ENCODE measurements at places on chromosomes 2 and 18.

DNA sequence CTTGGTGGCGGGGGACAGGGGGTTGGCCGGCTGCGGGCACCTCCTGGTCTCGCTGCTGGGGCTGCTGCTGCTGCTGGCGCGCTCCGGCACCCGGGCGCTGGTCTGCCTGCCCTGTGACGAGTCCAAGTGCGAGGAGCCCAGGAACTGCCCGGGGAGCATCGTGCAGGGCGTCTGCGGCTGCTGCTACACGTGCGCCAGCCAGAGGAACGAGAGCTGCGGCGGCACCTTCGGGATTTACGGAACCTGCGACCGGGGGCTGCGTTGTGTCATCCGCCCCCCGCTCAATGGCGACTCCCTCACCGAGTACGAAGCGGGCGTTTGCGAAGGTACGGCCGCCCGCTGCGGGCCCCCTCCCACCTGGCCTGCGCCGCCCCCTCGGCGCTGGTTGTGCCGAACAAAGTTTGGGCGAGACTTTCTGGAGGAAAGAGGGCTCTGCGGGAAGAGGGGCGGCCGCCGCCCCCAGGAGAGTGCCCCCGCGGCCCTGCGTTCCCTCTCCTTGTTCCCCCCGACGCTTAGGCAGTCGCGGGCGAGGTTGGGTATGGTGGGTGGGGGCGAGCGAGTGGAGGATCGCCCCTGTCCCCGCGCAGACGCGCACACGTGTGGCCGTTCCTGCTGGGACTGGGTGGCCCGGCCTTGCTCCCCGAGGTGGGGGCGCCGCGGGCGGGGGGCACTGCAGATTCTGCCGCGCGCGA, 866 bp downstream of the CRIM1 start:
- DNase-seq = no peak

DNA sequence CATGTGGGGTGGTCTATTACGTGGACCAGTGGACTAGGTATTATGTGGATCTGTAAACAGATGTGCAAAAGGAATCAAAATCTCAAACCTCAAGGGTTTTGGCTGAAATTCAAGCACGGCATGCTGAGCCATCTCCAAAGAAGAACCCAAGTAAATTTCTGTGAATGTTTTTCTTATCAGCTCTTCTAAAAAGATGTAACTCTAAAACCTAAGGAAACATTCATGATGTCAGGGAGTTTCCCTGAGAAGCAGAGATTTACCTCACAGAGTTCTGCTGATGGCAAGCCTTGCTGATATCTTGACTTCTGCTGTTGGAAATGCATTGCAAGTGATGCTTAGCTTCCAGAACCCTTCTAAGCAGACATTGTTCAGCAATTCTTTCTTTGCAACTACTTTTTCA, 21.6 kb downstream of the DSG4 start:
- DNase-seq = no peak

- no peak for DNase-seq
Observed at GRCh38 chr2:225337183-225337582, 62.3 kb upstream of the NYAP2 start.

- no peak for DNase-seq
Observed at GRCh38 chr2:19835781-19836281, 66.0 kb downstream of the TTC32 start.

DNA sequence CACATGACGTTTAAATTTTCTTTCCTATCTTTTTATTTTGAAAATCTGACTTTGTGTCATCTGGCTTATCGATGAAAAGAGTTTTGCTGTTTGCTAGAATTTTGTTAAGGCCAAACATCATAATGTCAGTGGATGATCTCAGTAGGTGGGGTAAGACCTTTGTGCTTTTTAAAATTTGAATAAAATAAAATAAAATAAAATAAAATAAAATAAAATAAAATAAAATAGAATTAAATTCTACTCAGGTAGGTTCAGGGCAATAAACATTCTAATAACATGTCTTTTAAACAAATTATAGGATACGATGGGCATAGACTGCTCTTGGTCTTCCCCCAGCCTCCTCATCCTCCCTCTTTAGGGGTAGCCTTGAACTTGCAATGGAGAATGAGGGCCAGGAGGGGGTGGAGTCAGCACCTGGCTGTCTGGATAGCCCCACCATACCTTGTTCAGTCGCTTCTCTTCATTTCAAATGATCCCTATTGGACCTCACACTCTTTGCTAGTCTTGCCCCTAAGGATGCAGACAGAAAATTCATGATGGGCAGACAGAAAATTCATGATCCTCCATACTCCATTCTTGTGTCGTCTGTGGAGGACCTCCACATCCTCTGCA, 8.1 kb downstream of the LDLRAD4 start:
- no peak for DNase-seq

DNA sequence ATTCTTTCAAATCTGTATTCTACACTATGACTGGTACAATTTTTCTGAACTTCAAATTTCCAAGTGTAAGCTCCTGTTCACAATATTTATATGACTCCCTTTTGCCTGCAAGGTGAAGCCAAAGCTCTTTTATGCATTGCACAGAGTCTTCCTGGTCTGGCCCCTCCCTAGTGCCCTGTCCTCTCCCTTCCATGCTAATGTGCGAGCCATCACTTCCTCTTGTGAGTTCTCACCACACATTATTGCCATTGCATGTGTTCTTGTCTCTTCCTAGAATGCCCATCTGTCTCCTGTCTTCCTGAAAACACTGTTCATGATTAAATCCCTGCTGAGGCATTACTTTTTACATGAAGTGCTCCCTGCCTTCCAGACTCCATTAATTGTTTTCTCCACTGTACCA, 169.9 kb downstream of the MC4R start:
- no peak for DNase-seq

DNA sequence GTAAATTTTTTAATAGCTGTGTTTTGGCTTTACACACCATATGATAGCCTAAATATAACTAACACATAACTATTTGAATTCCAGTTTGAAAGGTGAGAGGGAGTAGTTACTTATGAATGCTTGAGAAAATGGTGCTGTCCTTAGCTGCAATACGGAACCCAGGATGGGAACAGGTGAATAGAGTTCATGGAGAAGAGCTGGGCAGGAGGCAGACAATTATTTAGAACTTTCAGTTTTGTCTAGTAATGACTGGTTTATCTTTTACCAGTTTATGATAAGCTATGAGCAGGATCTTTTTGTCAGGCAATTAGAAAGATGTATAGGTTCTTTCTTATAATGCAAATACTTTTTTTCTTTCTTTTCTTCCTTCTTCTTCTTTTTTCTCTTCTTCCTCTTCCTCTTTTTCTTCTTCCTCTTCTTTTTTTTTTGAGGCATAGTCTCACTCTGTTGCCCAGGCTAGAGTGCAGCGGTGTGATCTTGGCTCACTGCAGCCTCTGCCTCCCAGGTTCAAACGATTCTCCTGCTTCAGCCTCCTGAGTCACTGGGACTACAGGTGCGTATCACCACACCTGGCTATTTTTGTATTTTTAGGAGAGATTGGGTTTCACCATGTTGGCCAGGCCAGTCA, 25.9 kb downstream of the UBR3 start:
- no peak for DNase-seq

GRCh38 chr2:9031246-9031645, 27.8 kb upstream of the MBOAT2 start:
- no peak for DNase-seq

- no peak for DNase-seq
Observed at GRCh38 chr2:23900541-23901322, 26.2 kb downstream of the ATAD2B start.

GRCh38 chr2:14273650-14274049, 358.9 kb upstream of the LRATD1 start:
- DNase-seq = no peak

DNA sequence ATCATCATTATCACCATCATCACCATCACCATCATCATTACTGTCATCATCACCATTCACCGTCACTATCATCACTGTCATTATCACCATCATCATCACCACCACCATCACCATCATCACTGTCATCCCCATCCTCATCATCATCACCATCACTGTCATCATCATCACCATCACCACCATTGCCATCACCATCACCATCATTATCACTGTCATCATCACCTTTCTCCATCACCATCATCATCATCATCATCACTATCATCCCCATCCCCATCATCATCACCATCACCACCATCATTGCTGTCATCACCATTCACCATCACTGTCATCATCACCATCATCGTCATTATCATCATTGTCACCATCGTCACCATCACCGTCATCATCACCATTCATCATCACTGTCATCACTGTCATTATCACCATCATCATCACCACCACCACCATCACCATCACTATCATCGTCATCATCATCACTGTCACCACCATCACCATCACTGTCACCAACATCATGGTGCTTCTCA, 9.8 kb downstream of the HPCAL1 start:
- DNase-seq = no peak

GRCh38 chr2:240494194-240494793, 58.8 kb downstream of the GPC1 start:
- no peak for DNase-seq

GRCh38 chr18:55380589-55380988, 207.4 kb downstream of the TCF4 start:
- DNase-seq = no peak

GRCh38 chr2:229162015-229162414, 109.1 kb downstream of the PID1 start:
- no peak for DNase-seq

DNA sequence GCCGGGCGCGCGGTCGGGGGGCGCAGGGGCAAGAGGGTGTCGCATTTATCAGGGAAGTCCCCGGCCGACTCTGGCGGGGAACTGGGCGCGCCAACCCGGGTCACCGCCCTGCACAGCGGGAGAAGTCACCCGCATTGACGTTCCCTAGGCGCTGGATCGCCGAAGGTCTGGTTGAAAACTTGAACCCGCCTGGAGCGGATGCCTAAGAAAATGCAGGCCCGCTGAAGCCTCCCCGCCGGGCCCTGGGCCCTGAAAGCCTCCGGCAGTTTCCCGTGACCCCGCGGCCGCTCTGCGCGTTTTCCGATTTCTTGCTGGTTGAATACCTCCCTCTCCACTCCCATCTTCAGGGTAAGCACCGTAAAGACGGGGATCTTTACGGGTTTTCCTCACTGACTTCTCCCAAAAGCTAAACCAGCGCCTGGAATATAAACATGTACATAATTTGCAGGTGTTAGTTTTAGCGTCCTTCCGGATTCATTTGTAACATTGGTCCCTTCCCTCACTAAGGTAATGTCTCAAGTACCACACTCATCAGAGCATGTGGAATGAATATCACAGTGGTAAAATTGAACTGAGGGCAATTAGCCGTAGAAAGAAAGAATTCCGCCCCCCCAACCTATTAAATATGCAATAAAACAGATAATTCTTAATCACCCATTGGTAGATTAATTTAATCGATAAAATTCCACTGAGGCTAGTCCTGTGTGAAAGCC, 675 bp upstream of the SPIRE1 start:
- DNase-seq = no peak

GRCh38 chr2:164498836-164499235, 122.4 kb downstream of the GRB14 start:
- no peak for DNase-seq

GRCh38 chr18:62450175-62450545, 72.7 kb upstream of the ZCCHC2 start:
- DNase-seq = no peak

DNA sequence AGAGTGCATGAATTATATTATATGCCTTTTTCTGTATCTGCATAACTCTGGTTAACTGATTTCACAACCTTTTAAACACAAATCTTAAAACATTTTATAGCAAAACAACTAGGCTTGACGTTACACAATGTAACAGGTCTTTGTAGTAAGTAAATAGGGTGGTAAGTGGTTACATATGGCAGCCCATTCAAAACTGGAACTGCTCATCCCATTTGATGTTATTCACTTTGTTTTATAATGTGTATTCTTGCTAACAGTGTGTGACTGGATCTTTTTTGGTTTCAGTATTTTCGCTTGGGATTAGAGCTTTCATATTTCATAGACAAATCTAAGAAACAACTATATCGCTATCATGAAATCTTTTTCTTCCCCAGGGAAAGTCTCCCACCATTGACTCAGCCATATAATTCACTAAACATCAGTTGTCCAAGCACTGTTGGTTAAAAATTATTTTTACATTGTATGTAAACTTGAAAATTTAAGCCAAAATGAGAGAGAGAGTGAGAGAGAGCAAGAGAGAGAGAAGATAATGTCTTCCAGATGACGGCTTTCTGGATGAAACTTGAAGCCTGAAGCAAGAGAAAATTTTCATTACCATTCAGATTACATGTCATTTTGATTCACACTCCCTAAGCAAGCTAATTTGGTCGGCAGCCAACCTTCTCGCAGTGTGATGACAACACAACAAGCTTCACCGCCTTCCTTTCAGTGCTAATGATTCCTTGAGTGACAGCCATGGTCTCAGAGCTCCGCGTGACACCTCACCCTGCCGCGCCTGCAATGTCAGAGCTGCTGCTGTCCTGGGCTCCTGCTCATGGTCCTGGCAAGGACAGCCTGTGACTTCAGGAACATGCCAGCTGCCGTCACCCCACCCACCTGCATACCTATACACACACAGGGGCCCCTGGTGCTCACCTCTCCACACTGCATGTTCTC, 946.9 kb upstream of the SOX11 start:
- no peak for DNase-seq

- DNase-seq = no peak
Observed at GRCh38 chr2:38750011-38750890, 910 bp downstream of the SRSF7 start.

GRCh38 chr2:38546585-38546984, 56.1 kb downstream of the HNRNPLL start:
- DNase-seq = no peak

- DNase-seq = no peak
Observed at GRCh38 chr18:9806905-9807304, 78.9 kb upstream of the TXNDC2 start.

DNA sequence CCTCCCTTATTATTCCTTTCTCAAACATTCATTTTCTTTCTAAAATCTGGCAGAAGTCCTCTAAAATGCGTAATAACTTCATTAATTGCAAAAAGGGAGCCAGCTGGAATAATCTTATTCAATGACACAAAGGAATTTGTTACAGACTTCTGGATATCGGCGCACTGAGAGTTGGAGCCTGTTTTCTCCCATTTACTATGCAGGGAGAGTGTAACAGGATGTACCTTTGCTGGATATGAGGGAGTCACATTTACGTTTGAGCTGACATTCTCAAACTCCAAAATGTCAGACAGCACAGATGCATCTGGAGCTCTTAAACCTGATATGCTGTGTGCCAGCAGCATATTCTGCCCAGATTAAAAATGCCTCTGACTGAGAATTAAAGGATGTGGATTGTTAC, 275.3 kb downstream of the TMX3 start:
- DNase-seq = no peak

- no peak for DNase-seq
Observed at GRCh38 chr2:18749912-18750526, 160.7 kb upstream of the NT5C1B start.

GRCh38 chr2:144325086-144325485, 194.8 kb downstream of the ZEB2 start:
- DNase-seq = no peak

DNA sequence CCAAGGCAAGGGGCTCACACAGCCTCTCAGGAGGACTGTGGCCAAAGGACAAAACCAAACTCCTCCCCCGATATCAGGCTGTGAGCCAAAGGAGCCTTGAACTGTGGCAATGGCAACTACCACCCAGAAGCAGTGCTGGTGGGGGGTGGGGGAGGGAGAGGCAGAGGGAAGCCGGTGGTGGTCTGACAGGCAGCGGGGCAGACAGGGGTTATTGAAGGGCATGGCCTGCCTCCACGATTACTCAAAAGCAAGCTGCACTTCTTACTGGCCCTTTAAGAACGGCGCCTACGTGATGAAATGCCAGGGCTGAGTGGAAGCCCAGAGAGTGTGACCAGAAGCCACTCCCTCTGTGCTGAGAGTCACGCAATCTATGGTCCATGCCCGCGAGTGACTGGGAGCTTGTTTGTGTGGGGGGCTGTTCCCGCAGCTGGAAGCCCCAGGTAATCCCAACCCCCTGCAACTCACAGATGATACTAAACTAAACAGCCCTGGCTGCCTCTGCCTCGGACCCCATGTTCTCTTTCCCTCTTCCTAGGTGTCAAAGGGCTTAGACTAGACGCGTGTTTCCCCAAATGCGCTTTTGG, 128.2 kb upstream of the CXCR4 start:
- DNase-seq = no peak

All from LNCaP clone FGC (cell line).